T-helper 2 cell treated with Interferon-gamma antibody and Interleukin-4, amounts not matched to agents 5 μg/mL and 100 μg/mL, for 36 hours (primary cell): ENCODE measurements at places on chromosomes 12 and 14.

GRCh38 chr12:108843187-108843586 lies 14.2 kb downstream of the SSH1 start:
- H3K27ac ChIP-seq = no peak overlapping the region
- H3K36me3 ChIP-seq = peaks cover 46% of the 10 kb centered on the region
- no peaks in the 10 kb centered on the region for H3K27me3 ChIP-seq
- H3K4me3 ChIP-seq = no peak overlapping the region
- peaks cover 29% of the 10 kb centered on the region for H3K4me1 ChIP-seq
- no peak for DNase-seq

- H3K4me3 ChIP-seq = no peak overlapping the region
- H3K36me3 ChIP-seq = no peaks in the 10 kb centered on the region
- DNase-seq = no peak
- H3K27me3 ChIP-seq = peaks cover 6% of the 10 kb centered on the region
Measured at GRCh38 chr12:15837141-15837790, 44.9 kb upstream of the STRAP start.

GRCh38 chr12:54026640-54027441 lies 1.4 kb upstream of the HOXC6 start:
- DNase-seq = no peak
- H3K4me3 ChIP-seq = no peak overlapping the region
- no peaks in the 10 kb centered on the region for H3K36me3 ChIP-seq
- peaks cover 6% of the 10 kb centered on the region for H3K4me1 ChIP-seq
- H3K27me3 ChIP-seq = peaks cover 90% of the 10 kb centered on the region
- no peak overlapping the region for H3K27ac ChIP-seq

DNA sequence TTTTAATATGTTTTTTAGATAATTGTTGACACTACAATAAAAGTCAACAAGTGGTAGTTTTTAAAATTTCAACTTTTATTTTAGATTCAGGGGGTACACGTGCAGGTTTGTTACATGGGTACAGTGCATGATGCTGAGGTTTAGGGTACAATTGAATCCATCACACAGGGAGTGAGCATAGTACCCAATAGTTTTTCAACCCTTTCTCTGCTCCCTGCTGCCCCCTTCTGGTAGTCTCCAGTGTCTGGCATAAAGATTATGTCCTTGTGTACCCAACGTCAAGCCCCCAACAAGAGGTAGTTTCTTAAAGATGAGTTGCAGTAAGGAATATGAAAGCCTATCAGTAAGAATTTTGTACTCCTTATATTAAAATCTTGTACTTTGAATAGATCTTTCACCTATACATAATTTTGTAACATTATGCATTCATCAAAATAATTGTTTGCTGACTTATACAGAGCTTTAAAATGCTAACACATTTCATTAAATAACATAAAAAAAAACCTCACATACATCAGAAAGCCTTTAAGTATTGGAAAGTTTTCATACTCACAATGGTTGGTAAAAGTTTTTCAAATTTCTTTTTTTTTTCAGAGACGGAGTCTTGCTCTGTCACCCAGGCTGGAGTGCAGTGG lies 5.4 kb upstream of the RALGAPA1 start:
- no peak overlapping the region for H3K4me3 ChIP-seq
- DNase-seq = peak; percentile 65
- no peaks in the 10 kb centered on the region for H3K4me1 ChIP-seq
- H3K27ac ChIP-seq = no peak overlapping the region
- H3K27me3 ChIP-seq = peaks cover 12% of the 10 kb centered on the region

DNA sequence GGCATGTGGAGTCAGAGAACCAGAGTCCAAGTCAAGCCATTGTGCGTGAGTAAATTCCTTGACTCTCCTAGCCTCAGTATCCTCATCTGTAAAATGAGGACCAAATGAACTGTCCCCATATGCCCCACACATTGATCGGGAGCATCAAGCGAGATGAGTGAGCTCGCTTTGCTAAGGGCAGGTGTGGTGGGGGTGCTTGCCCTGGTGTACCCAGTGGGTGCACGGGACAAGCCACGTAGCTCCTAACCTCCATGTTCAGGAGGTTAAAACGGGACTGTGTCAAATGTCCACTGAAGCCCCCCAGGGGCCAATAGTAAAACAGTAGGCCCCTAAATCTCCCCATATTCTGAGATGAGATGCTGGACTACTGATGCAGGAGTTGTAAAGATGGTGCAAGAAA lies 60.9 kb downstream of the SERPINA3 start:
- H3K4me1 ChIP-seq = no peaks in the 10 kb centered on the region
- no peak for DNase-seq

DNA sequence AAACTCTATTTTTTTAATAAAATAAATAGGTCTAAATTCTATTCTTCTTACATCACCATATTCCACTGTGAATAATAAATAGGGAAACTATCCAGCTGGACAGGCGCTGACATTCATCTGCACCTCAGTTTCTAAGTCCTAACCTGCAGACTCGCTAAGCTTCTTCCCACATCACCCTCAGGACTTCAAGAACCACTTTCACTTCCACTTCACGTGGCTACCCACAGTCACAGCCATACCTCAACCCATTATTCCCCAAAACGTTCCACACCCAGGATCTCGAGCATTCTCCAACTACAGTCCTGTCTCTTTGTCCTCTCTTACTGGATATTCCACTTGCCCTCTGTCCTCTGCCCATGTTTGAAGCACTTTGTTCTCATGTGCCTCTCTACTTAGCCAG lies 71.1 kb downstream of the C2CD5 start:
- H3K4me3 ChIP-seq = no peak overlapping the region
- peaks cover 32% of the 10 kb centered on the region for H3K36me3 ChIP-seq
- H3K4me1 ChIP-seq = peaks cover 11% of the 10 kb centered on the region
- no peak overlapping the region for H3K27ac ChIP-seq
- H3K27me3 ChIP-seq = no peaks in the 10 kb centered on the region

DNA sequence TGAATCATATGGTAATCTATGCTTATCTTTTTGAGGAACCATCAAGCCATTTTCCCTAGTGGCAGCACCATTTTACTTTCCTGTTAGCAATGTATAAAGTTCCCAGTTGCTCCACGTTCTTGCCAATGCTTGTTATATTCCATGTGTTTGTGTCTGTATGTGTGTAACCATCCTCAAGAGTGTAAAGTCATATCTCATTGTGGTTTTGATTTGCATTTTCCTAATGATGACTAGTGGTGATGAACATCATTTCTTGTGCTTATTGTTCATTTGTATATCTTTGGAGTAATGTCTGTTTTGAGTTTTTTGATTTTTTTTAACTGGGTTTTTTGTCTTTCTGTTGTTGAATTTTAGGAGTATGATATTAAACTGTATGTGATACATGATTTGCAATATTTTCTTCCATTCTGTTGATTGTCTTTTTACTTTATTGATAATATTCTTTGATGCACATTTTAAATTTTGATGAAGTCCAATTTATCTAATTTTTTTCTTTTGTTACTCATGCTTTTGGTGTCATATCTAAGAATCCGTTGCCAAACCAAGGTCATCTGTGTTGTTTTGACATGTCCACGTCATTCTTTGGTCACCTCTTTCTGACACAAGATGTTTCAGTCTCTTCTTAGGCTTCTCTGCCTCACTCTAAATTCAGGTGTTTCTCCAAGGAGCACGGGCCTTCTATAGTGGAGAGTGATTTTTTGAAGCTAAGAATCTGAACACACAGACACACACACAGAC lies 36.1 kb downstream of the PPHLN1 start:
- H3K4me3 ChIP-seq = no peak overlapping the region
- peaks cover 31% of the 10 kb centered on the region for H3K36me3 ChIP-seq
- no peak for DNase-seq
- H3K27ac ChIP-seq = peak overlapping the region; percentile 32
- peaks cover 15% of the 10 kb centered on the region for H3K4me1 ChIP-seq

- H3K27me3 ChIP-seq = peaks cover 23% of the 10 kb centered on the region
- peaks cover 3% of the 10 kb centered on the region for H3K4me1 ChIP-seq
- H3K4me3 ChIP-seq = no peak overlapping the region
- no peak for DNase-seq
- no peak overlapping the region for H3K27ac ChIP-seq
- H3K36me3 ChIP-seq = no peaks in the 10 kb centered on the region
Measured at GRCh38 chr12:47938594-47938993, 24.8 kb upstream of the TMEM106C start.

GRCh38 chr12:27133022-27133590 lies 50.7 kb upstream of the C12orf71 start:
- H3K4me3 ChIP-seq = no peak overlapping the region
- no peaks in the 10 kb centered on the region for H3K4me1 ChIP-seq
- H3K36me3 ChIP-seq = no peaks in the 10 kb centered on the region
- no peak for DNase-seq
- no peak overlapping the region for H3K27ac ChIP-seq

- peak overlapping the region; percentile 56 for H3K27ac ChIP-seq
- DNase-seq = no peak
- peaks cover 53% of the 10 kb centered on the region for H3K4me1 ChIP-seq
- peak overlapping the region; percentile 21 for H3K4me3 ChIP-seq
- no peaks in the 10 kb centered on the region for H3K27me3 ChIP-seq
Measured at GRCh38 chr14:97719931-97720330, 922.7 kb downstream of the VRK1 start.

DNA sequence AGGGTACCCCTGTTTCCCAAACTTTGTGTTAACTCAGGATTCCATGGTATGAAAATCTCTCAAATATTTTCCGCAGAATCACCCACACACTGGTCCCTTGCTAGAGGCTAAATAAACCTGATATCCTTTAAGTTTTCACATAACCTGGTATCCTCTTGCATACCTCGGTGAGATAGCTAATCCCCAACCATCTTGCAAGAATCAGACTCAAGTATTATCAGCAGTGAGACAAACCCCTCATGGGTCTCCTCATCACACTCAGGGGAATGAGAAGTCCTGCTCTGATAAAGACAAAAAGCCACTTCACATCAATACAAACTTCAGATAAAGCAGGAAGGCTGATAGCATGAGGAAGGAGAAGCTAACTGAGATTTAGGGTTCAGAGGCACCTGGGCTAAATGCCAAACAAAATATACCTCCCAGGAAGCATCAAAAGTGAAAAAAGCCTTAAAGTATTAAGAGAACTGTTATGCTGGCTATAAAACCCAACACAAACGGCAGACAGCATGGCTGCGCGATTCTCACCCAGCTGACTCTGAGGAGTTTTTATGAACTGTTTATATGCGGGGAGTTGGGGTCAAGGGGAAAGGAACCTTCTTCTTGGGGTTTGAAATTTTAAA lies 96.5 kb downstream of the FOXN3 start:
- peaks cover 40% of the 10 kb centered on the region for H3K4me1 ChIP-seq
- no peaks in the 10 kb centered on the region for H3K27me3 ChIP-seq
- H3K4me3 ChIP-seq = no peak overlapping the region
- H3K36me3 ChIP-seq = peaks cover 37% of the 10 kb centered on the region
- DNase-seq = no peak

GRCh38 chr14:99924379-99924778 lies 131.2 kb downstream of the EML1 start:
- H3K27ac ChIP-seq = no peak overlapping the region
- no peaks in the 10 kb centered on the region for H3K36me3 ChIP-seq
- no peak for DNase-seq
- H3K4me1 ChIP-seq = no peaks in the 10 kb centered on the region
- peaks cover 10% of the 10 kb centered on the region for H3K27me3 ChIP-seq
- H3K4me3 ChIP-seq = no peak overlapping the region

DNA sequence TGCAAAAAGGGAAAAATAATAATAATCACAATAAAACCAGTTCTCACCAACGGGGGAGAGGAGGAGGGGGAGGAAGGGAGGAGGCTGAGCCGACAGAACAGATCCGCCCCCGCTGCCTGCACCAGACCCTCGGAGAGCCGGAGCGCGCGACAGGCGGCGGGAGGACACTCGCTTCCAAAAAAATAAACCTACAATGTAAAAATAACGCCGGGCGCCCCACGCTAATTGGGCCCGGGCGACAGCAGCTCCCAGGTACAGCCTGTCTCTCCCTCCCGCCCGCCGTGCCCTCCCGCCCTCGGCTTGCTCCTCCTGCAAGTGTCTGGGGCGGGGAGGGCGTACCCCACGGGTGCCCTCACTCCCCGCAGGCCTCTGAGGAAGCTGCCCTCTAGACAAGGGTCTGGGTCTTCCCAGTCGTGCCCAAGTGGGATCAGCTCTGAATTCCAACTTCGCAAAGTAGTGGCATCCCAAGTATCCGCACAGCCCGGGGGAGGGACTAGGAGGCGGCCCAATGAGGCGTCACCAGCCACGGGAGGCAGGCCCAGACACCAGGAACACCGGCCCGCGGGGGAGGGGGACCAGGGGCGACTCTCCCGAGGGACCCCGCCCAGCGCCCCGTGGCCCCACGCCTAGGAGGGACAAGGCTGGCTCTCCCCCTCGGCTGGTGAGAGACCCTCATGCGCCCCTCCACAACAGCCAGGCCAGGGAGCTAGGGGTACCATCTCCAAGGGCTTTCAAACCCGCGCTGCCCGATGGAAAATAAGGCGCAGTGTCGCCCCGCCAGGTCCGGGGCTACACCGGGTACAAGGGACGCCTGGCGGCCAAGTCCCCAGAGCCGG lies 1.0 kb downstream of the NCOR2 start:
- peak; percentile 73 for DNase-seq
- peak overlapping the region; percentile 90 for H3K27ac ChIP-seq
- peaks cover 11% of the 10 kb centered on the region for H3K4me1 ChIP-seq
- H3K4me3 ChIP-seq = peak overlapping the region; percentile 93
- no peaks in the 10 kb centered on the region for H3K27me3 ChIP-seq

- H3K4me3 ChIP-seq = no peak overlapping the region
- H3K4me1 ChIP-seq = no peaks in the 10 kb centered on the region
- H3K36me3 ChIP-seq = no peaks in the 10 kb centered on the region
- no peaks in the 10 kb centered on the region for H3K27me3 ChIP-seq
- DNase-seq = no peak
- no peak overlapping the region for H3K27ac ChIP-seq
Measured at GRCh38 chr12:115485503-115485902, 792.0 kb downstream of the MED13L start.

DNA sequence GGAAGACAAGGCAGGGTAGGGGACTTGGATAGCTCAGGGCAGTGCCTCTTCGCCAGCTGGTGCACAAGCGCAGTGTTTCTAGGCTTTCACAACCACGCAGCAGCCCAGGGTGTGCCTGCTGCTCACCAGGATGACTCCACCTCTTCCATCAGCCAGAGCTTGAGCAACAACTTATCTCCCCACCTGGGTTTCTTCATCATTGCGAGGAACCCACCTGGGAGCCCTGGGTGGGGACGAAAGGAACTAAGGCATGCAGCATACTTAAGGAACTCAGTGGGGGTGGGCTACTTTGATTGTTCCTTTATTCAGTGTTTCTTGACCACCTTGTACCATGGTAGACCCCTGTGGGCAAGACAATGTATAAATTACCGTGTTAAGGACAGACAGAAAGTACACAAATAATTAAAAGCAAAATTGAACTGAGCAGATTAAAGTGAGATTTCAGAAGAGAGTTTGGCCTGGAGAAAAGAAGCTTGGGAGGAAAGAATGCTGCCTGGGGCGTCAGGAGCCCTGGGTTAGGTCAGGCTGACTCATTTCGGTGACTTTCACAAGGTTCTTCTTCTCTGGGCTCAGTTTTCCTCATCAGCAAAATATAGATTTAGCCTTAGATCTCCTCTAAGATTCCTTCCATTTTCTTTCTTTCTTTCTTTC lies 22.9 kb downstream of the KRT18 start:
- peaks cover 10% of the 10 kb centered on the region for H3K27me3 ChIP-seq
- H3K27ac ChIP-seq = no peak overlapping the region
- no peak overlapping the region for H3K4me3 ChIP-seq

GRCh38 chr14:54147282-54147681 lies 190.7 kb upstream of the BMP4 start:
- no peak for DNase-seq
- no peaks in the 10 kb centered on the region for H3K36me3 ChIP-seq
- H3K27ac ChIP-seq = no peak overlapping the region
- no peaks in the 10 kb centered on the region for H3K27me3 ChIP-seq
- H3K4me3 ChIP-seq = no peak overlapping the region

GRCh38 chr12:113949321-113950305 lies 16.5 kb downstream of the RBM19 start:
- no peak overlapping the region for H3K27ac ChIP-seq
- peaks cover 29% of the 10 kb centered on the region for H3K36me3 ChIP-seq
- H3K4me3 ChIP-seq = no peak overlapping the region
- no peaks in the 10 kb centered on the region for H3K27me3 ChIP-seq
- H3K4me1 ChIP-seq = no peaks in the 10 kb centered on the region
